T-helper 17 cell (primary cell): ENCODE measurements at places on chromosomes 11 and 22.

- DNase-seq, result no peak
These were observed 9.0 kb downstream of the ZC3H7B start for GRCh38 chr22:41310336-41310735.

GRCh38 chr11:127627629-127628457 is 627.3 kb upstream of the KIRREL3 start:
- DNase-seq, result no peak

DNA sequence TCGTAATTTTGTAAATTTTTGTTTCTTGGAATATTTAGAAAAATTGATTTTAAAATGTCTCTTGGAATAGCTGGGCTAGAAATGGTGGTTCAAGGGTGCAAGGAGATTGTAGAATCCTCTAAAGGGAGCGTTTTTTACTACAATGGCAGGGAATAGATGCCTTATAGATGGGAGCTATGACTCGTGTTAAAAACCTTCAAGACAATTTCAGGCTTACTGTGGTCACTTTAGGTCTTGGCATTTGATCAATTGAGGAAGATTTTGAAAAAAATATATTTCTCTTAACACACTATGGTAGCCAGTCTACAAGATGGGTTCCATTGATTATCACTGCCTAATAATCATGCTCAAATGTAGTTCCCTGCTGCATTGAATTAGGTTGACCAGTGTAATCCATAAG is 25.0 kb downstream of the METTL15 start:
- DNase-seq, result no peak

GRCh38 chr11:33651990-33652389 is 48.6 kb downstream of the C11orf91 start:
- no peak for DNase-seq

GRCh38 chr11:92451063-92451462 is 226.4 kb downstream of the FAT3 start:
- no peak for DNase-seq
